ENCODE measurements at places on chromosomes 7 and 10.

- DNase-seq: no peak
Observed at GRCh38 chr10:69406302-69406811, 10.4 kb downstream of the TACR2 start.

- DNase-seq: no peak
Observed at GRCh38 chr10:24132741-24133140, 76.2 kb upstream of the KIAA1217 start.

DNA sequence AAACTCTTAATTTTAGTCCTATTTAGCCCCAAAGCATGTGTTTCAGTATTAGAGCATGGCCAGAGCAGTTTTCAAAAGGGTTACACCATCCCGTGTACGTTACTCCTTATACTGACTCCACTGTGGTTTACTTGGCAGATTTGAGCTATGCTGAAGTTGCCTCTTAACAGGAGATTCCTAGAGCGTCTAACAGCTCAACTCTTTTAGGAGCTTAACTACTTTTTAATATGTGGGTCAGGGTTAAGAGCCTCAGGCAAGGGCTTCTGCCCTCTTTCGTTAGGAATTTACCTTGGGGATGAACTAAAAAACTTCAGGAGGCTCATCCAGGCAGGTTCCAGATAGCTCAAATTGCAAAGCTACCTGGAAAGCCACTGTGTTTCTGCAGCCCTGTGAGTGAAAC, 674.8 kb upstream of the C7orf33 start:
- DNase-seq: no peak

GRCh38 chr7:148700661-148701064, 2.0 kb downstream of the CUL1 start:
- DNase-seq: no peak

DNA sequence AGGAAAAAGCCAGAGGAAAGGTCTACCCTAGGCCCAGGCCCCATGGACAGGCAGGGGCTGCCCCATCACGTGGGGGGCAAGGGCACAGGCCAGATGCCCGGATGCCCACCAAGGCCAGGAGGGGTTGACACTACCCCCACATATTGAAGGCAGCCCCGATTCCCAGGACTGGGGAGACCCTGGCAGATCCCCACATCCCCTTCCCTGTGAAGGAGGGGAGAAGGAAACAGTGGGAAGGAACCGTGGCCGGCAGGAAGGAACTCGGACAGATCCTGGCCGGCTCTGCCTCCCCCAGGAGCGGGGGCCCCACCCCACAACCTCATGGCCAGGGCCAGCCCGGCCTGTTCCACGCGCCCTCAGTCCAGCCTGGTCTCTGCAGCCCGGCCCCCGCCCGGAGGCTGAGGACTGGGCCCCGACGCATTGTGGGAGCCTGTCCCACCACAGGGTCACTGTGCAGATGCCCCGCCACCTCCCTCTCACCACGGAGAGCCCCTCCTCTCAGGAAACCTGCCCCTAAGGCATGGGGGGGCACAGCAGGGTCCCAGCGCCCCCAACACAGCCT, 41.3 kb downstream of the PAPOLB start:
- DNase-seq: no peak

DNA sequence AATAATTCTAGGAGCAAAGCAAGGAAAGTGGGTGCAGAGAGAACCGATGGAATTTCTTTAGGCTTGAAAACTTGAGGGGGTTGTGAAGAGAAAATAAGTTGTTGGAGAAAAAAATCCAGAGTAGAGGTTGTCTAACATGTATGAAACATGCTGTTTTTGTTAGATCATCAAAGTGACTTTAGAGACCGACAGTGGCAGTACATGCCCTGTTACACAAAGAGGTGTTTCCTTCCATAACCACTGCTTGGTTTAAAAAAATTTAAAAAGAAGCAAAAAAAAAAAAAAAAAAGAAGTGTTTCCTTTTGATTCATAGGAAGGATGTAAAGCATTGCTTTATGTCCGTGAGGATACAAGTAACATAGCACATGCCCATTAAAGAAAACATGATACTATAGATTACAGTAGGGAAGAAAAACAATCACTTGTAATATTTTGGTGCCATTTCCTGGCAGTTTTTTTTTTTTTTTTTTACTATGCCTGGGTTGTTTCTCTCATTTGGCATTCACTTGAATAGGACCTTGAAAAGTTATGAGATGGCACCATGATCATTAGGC, 6.1 kb downstream of the ENTPD1 start:
- no peak for DNase-seq

GRCh38 chr10:125011926-125012705, 70.2 kb downstream of the ZRANB1 start:
- DNase-seq: no peak

- no peak for DNase-seq
Observed at GRCh38 chr7:70669854-70670253, 462.1 kb upstream of the GALNT17 start.

DNA sequence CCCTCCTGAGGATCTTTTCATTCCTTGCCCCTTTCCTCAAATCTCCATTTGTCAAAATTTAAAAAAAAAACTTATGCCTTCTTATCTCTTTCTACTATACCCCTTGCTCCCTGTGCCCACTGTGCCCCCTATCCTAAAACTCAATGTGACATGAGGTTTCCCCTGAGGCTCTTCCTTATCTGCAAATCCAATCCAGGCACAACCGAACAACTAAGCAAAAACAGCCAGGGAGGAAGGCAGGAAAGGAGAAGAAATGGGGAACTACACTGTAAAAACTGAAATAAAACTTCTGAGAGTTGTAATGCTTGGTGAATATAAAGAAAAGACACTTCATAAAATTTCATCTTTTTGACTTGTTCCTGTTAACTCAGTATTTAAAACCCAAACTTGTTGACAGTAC, 54.2 kb downstream of the CRPPA start:
- DNase-seq: no peak

DNA sequence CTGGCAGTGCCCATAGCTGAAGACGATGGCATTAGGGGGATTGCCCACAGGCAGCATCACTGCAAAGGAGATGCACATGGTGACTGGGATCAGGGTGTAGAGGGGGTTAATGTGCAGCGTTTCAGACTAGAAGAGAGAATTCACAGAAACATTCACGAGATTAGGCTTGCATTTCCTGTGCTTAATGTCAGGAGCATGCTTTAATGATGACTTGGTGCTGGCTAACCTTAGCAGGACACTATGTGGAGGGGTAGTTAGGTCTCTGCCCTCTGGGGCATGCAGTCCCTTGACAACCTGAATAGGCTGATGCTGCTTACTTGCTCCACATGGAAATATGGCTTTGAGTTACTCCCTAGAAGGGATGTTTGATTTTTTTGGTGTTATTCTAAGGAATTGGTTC, 21.8 kb downstream of the STMP1 start:
- DNase-seq: no peak

DNA sequence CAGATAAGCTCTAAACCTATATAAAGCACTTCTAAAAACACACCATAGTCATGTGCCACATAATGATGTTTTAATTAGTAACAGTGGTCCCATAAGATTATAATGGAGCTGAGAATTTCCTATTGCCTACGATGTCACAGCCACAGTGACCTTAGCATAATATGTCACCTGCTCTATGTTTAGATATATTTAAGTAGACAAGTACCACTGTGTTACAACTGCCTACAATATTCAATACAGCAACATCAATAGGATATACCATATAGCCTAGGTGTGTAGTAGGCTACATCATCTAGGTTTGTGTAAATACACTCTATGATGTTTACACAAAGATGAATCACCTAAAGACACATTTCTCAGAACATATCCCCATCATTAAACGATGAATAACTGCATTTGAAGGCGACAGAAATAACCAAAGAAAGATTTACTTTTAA, 24.5 kb downstream of the GPR22 start:
- no peak for DNase-seq

DNA sequence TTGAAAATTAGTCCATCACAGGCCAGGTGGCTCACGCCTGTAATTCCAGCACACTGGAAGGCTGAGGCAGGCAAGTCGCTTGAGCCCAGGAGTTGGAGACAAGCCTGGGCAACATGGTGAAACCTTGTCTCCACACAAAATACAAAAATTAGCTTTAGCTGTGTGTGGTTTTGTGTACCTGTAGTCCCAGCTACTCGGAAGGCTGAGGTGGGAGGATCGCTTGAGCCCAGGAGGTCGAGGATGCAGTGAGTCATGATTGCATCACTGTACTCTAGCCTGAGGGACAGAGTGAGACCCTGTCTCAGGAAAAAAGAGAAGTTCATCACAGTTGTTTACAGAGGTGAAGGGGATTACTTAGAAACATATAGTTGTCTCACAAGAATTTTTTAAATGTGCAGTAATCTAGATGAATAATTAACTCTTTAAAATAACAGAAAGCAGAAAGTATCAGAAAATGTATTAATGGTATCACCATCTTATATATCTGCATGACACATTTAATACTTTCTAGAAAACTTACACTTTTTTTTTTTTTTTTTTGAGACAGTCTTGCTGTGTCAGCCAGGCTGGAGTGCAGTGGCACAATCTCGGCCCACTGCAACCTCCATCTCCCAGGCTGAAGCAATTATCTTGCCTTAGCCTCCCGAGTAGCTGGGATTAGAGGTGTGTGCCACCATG, 8.9 kb downstream of the LCOR start:
- DNase-seq: no peak

DNA sequence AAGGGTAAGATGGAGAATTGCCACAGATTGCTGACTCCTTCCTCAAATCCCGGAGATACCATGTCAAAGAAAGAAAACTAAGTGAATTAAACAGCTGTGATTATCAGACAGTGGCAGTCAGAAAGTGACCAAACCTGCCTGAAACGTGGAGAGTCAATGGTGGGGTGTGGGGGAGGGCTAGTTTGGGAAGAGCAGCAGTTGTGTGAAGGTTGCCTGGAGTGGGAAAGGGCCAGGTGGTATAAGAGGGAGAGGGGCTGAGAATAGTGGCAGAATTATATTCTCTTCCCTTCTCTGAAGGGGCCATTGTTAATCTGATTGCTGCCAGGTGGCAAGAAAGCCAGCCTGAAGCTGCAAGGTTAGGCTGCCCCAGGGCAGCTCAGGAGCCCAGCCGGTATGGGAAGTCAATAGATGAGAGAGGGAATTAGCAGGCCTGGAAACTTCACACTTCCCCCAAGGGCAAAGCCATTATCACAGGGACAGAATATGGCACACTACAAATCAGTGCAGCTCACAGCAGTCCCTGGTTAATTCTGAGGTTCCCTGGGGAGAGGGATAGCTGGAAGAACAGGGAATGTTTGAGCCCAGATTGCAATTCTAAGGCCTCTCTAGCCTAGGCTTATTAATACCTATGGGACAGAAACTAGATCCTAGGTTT, 83.9 kb upstream of the ITGB1 start:
- no peak for DNase-seq

- no peak for DNase-seq
Observed at GRCh38 chr10:62096256-62096933, 172.2 kb downstream of the RTKN2 start.

DNA sequence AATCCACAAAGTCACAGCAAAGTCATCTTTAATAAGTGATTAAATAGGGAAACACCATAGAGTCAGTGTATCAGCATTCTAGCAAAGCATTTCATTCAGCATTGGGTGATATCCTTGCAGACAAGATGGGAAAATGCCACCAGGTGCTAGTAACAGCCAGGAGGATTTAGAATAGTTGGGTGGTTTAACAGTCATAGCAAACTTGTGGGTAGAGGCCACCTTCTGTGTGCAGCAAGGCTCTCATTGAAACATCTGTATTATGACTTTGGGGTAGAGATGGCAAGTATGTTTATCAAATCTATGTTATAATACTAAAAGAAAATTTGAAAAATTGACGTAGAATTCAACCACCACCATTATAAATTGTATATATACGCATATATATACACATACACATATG, 26.4 kb upstream of the ADO start:
- DNase-seq: no peak

DNA sequence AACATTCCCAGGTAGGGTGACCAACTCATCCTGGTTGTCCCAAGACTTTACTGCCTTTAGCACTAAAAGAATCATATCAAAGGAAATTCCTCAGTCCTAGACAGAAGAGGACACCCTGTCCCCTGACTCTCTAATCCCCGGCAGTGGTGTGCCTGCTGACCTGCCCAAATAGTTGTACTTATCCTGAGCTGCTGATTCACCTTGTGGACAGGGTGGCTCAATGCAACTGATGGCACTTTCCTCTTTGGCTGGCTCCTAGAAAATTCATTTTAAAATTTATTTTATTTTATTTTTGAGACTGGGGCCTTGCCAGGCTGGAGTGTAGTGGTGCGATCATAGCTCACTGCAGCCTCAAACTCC, 111.7 kb downstream of the JCAD start:
- no peak for DNase-seq

GRCh38 chr7:94877731-94878670, 29.4 kb upstream of the PPP1R9A start:
- DNase-seq: no peak

GRCh38 chr7:87984088-87984487, 50.0 kb downstream of the ADAM22 start:
- DNase-seq: no peak

DNA sequence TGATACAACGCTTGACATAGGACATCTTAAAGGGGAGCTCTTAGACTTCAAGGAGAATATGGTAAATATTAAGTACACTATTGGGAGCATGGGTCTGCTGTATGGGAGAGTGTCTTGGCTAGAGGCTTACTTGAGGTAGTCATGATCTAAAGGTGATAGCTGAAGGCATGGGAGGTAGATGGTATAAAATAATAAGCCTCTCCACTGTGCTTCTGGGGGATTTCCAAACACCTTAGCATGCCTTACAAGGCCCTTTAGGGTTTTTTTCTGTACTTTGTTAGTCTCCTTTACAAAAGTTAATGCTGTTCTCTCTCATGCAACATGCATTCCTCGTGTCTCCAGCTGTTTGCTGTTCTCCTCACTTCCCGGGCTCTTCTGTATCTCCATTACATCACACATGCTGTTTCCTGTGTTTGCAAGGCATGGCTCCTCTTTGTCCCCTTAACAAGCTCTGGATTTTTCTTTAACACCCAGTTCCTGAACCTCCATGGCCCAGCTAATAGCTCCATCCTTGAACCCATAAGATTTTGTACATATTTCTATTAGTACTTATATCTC, 449.7 kb downstream of the AUTS2 start:
- DNase-seq: no peak

DNA sequence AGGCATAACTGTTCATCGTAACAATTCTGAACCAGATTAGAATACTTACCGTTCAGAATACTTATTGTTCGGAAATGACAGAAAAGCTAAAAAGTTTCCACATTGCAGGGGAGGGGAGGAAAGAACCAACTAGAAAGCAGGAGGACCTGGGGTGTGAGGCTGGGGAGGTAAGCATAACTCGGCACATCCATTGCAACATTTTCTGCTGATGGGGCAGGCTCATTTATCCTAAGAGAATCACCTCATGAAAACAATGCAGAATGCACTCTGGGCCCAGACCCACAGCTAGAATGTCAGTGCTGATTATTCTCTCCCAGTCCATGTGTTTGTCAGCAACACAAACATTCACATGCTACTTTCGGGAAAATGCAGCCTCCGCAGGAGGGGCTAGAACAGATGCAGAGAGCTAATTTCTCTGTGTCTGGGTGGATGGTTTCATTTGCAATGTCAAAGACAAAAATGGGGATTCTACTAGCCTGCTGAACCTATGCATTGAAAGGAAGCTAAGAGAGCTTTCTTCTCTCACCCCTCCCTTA, 9.6 kb downstream of the DNMBP start:
- DNase-seq: no peak
